GM04504 (cell line): ENCODE measurements at places on chromosomes 5 and 9.

- peak; percentile 75 for DNase-seq
Measured at GRCh38 chr5:135493406-135494180, 41.4 kb upstream of the TIFAB start.

DNA sequence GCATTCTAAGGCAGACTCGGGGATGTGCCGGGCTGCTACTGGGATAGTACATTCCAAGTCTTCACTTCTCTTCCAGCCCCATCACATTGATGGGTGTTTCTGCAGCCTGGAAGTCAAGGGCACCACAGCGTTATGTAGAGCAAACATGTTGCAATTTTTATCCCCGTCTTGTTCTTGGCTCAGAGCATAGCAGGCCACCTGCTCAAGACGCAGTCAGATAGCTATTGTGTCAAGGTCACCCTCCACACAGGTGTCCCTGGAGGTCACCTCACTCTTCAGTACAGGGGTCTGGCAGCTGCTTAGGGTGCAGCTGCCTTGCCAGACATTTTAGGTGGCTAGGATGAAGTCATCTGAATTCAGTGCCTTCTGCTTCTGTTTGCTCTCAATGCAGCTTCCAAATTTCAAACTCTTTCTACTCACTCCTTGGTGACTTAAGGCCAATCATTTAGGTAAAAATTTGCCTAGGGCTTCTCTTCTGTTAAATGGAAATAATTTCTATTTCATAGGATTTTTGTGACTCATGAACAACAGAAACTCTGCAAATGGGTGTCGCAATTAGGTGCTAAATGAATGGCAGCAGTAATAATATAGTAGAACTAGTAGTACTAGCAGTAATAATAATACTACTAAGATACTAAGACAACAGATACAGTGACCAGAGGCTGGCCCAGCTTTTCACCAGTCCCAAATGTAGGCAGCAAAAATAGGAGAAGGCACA is 24.3 kb downstream of the KCNV2 start:
- DNase-seq, result no peak

DNA sequence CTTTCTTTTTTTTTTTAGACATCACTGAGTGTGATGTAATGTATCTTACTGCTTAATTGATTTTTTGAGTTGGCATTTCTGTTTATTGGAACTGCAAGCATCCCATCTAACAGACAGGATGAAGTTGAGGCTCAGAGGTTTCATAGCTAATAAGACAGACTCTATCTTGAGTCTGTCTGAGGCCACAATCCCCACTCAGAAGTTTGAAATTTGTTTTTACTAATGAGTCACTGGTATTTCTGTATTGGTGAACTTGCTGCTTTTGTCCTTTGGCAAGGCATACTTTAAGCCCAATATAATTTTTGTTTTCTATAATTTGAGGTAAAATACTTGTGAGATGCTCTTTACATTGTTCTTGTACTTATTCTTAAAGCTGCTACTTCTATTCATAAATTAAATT is 491.2 kb downstream of the PSAT1 start:
- DNase-seq, result no peak

- no peak for DNase-seq
Measured at GRCh38 chr5:11355491-11355890, 548.8 kb downstream of the CTNND2 start.

- no peak for DNase-seq
Measured at GRCh38 chr5:133820507-133820906, 147.9 kb downstream of the C5orf15 start.

- DNase-seq, result no peak
Measured at GRCh38 chr5:78899922-78900362, 85.2 kb downstream of the ARSB start.

DNA sequence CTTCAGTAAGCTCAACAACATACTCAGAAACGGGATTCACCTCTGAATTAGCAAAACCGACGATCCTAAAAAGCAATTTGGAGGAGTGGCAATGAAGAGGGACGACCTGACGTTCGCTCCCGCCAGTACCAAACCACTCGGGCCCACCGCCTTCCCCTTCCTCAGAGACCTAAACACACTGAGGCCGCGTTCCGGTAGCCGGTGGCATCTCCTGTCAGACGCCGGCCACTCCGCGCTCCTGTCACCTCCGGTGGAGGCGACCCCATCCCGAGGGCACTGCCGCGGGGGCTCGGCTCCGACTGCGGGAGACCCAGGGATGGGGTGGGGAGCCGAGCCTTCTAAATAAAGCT is 617 bp downstream of the PPP6C start:
- no peak for DNase-seq

- no peak for DNase-seq
Measured at GRCh38 chr9:79701651-79702050, 129.9 kb downstream of the TLE4 start.

DNA sequence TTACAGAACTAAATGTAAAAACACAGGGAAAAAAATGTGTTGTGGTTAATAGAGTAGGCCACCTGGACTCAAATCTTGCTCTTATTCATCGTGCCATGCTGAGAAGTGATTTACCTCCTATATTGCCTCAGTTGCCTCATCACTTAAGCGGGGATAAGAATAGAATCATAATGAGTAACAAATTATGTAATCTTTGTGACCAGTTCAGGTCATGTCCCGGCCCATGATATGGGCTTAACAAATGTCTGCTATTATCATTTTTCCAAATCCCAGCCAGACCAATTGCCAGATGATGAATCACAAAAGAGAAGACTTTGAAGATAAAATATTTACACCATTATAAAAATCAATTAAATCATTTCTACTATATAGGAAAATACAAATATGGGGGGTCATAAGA is 89.8 kb downstream of the CDH6 start:
- no peak for DNase-seq

- DNase-seq, result no peak
Measured at GRCh38 chr5:1011741-1012312, 3.2 kb downstream of the NKD2 start.

DNA sequence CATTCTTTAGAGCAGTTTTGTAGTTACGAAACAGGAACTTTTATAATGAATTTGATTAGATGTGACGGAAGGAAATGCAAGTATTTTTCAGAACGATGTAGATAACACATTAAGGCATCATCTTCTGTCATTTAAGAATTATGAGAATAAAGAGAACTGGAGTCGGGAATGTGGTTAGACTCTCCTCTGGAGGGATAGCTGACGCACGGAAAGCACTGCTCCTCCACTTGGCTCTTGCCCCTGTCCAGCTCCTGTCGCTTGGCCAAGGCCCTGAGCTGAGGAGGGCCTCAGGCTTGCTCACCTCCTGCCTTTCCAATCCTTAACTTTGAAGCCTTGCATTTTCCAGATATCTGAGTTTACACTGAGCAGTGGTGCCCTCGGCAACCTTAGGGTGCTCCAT is 60.5 kb downstream of the MAP1B start:
- DNase-seq, result no peak
